Posterior cingulate gyrus (tissue), 11 donors: ENCODE measurements at places on chromosomes 5 and 9.
A peak's percentile ranks its signal among the peaks of the same experiment; 100 is the strongest.

DNA sequence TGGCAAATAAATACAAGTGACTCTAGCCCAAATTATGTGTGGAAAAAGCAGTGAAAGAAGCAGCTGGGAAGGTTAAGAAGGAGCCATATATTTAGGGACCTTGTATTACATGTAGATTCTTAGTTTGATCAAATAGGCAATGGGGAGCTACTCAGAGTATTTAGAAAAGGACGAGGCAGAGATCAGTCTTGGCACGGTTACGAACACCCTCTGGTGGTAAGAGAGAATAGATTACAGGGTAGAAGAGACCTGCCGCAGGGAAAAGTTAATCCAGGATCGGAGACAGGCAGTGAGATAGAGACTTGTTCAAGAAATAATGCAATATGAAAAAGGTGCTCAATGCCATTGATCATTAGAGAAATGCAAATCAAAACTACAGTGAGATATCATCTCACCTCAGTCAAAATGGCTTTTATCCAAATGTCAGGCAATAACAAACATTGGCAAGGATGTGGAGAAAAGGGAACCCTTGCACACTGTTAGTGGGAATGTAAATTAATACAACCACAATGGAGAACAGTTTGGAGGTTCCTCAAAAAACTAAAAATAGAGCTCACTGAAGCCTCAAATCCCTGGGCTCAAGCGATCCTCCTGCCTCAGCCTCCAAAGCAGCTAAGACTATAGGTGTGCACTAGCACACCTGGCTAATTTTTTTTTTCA lies 12.0 kb downstream of the INIP start:
- DNase-seq = no peak

DNA sequence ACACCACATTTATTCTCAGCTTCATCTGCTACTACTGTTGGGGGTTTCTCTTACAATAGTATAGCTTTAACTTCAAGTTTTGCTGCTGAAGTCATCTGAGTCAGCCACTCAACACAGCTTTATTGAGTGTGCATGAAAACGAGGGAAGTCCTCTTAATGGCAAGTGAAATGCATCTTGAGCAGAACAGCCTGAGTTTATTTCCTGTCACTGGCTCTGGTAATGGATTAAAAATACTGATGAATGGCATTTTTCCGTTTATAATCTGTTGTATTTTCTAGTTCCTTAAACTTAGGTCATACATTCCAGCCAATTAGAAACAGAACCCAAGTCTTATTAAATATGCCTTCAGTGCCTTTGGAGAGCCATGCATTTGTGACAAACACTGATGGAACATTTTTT lies 238.6 kb downstream of the SLF1 start:
- no peak for DNase-seq

DNA sequence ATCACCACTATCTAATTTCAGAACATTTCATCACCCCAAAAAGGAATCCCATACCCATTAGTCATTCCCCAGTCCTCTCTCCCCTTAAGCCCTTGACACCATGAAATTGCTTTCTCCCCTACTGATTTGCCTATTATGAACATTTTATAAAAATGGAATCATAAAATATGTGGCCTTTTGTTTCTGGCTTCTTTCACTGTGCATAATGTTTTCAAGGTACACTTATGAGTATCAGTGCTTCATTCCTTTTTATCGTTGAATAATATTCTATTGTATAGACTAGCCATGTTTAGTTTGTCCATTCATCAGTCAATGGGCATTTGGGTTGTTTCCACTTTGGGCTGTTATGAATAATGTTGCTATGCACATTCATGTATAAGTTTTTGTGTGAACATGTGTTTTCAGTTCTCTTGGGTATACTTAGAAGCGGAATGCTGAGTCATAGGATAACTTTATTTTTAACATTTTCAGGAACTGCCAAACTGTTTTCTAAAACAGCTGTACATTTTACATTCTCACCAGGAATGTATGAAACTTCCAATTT lies 40.4 kb upstream of the FGF1 start:
- no peak for DNase-seq

- DNase-seq = peak; percentile 71
These were observed 2.7 kb downstream of the NXNL2 start for GRCh38 chr9:88537761-88538091.
